Heart right ventricle (tissue), 16 donors: ENCODE measurements at places on chromosomes 3 and 15.

DNA sequence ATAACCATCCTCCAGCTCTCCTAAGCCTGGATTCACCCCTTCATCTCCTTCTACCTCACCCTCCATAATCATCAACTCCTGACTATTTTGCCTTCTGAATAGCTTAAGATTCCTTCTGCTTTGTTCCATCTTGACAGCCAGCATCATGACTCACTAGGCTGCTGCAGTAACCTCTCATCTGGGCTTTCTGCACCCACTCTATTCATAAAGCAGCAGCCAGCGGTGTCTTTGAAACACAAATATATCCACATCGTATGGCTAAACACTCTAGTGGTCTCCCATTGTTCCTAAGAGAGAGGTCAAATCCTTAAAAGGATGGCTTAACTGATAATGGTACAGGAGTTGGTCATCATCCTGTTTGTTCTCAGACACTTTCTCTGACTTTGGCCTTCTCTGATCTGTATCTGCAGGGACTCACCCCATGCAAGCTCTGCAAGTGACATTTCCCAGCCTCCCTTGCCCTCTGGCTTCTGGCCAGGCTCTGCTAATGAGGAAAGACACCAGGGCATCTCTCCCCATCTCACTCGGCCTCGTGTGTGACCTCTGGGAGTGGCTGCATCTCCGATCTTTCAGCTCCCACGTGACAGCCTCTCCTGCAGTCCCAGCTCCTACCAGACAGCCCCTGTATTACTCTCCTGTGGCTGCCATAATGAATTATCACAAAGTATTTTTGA, 6.2 kb downstream of the GRK7 start:
- DNase-seq, result no peak

- DNase-seq, result no peak
Observed at GRCh38 chr3:51386159-51386851, 1.2 kb downstream of the MANF start.

DNA sequence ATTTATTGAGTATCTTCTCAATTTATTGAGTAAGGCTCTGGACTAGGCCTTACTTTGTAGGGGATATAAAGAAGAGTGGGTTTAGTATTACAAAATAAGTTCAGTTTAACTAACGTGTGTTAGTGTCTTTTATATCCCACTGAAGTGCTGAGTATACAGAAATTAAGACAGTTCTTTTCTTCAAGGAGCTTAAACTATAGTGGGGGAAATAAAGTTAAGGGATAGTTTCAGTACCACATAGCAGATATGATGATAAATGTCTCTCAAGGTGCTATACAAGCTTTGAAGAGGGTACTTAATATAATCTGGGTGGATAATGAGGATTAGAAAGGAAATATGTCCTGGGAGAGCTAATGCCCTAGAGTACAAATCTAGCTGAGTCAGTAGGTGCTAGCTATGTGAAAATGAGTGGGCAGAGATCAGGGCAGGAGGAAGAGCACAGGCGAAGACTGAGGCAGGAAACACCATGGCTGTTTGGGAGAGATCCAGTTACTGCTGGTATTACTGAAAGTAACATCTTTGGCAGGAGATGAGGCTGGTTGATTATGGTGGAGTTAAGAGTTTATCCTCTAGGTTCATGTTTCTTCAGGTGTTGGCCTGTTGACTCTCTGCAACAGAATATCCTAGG, 46.0 kb downstream of the TEX9 start:
- DNase-seq, result no peak

DNA sequence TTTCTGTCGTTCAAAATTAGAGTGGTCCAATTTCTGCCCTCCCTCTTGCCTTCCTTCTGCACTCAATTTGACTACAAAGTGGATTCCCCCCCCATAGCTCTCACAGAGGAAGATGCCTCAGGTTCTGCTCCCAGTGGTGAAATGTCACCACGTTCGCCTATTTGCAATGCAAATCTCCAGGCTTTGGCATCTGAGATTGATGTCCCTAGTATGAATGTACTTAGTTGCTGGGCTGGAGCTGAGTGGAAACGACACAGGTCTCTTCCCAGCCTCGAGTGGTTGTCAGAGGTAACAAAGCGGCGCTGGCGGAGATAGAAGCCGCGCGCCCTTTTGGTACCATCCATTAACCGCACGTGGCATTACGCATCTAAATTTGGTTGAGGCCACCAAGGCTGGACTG, 860.1 kb downstream of the MCTP2 start:
- DNase-seq, result no peak

DNA sequence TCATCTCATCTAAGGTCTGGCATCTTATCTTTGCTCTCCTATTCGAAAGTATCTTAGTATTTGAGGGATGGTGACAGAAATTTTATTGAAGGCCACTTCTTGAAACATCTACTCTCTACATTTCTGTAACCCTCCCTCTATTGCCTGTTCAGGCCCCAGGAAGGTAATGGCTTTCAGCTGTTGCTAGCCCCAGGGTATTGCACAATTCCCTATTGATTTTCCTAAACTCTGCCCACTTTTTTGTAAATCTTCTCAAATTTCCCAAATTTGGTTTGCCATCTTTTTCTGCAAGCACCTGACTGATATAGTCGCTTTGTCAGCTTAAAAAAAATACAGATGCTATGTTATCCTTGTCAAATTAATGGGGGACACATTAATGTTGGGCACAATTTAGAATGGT, 242.1 kb downstream of the RAP2B start:
- DNase-seq, result no peak

DNA sequence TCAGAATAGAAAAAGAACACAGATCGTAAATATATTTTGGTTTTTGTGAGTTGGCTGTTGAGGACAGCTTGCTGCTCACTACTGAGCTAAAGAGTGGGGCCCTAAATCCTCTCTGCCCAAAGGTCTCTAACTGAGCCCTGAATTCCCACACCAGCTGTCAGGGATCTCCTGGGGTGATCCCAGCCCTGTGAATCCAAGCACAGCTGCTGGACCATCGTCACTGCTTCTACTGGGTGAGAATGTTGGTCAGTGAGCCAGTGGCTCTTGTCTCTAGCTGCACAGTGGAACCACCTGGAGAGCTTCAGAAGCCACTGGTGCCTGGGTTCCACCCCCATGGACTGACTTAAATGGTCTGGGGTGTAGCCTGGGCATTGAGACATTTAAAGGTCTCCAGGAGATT, 90.5 kb upstream of the IL12A start:
- no peak for DNase-seq

GRCh38 chr15:80816936-80817335, 37.8 kb downstream of the CEMIP start:
- DNase-seq, result no peak

- DNase-seq, result no peak
Observed at GRCh38 chr3:98013411-98014267, 21.5 kb downstream of the GABRR3 start.

DNA sequence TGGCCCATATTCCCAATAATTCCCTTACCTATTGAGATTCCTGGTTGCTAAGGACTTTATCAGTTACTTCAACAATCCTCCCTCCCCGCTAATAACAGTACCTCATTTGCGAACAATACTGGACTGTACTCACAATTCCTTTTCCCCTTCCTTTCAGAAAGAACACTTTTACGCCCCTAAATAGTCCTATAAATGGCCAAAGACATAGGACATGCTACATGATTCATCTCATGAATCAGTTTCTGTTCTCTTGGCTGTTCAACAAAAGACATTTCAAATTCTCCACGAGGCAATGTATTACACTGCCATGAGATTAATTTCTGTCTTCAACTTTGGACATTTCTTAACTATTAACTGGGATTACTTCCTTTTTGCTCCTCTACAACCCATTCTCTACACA, 264.4 kb downstream of the TIGIT start:
- DNase-seq, result no peak
